COLO829 (cell line): ENCODE measurements at places on chromosomes 7 and 10.

GRCh38 chr10:818526-819220, 112.8 kb downstream of the LARP4B start:
- no peak for DNase-seq

GRCh38 chr10:5447611-5448071, 35.3 kb downstream of the NET1 start:
- no peak for DNase-seq

- peak; percentile 29 for DNase-seq
Observed at GRCh38 chr7:157432957-157433576, 96.3 kb downstream of the DNAJB6 start.

DNA sequence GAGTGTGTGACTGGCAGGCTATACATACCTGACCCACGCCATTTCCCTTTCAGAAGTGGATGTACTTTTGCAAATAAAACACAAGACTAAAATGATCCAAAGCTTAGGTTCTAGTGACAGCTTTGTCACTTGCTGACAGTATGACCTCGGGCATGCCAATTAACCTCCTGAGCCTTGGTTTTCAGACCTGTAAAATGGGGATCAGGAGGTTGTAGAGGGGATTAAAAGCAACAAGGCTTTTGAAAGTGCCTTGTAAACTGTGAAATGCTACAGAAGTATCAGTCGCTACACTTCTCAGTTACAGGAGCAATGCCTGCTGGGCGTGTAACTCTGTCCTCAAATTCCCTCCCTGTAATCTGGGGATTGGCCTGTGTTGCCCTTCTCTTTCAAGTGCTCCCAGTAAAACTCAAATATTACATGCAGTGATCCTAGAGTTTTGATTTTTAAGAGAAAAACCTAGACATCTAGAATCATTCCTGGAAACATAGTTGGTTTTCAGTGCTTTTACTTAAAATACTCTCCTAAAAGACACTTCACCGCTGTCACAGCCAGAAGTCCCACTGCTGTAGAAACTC, 8.8 kb upstream of the GRB10 start:
- DNase-seq, result no peak

- DNase-seq, result no peak
Observed at GRCh38 chr7:84040355-84040754, 154.2 kb downstream of the SEMA3A start.
